ENCODE measurements at places on chromosomes 6 and 20.

- no peak for DNase-seq
Measured at GRCh38 chr6:43368259-43369160, 937 bp downstream of the ZNF318 start.

DNA sequence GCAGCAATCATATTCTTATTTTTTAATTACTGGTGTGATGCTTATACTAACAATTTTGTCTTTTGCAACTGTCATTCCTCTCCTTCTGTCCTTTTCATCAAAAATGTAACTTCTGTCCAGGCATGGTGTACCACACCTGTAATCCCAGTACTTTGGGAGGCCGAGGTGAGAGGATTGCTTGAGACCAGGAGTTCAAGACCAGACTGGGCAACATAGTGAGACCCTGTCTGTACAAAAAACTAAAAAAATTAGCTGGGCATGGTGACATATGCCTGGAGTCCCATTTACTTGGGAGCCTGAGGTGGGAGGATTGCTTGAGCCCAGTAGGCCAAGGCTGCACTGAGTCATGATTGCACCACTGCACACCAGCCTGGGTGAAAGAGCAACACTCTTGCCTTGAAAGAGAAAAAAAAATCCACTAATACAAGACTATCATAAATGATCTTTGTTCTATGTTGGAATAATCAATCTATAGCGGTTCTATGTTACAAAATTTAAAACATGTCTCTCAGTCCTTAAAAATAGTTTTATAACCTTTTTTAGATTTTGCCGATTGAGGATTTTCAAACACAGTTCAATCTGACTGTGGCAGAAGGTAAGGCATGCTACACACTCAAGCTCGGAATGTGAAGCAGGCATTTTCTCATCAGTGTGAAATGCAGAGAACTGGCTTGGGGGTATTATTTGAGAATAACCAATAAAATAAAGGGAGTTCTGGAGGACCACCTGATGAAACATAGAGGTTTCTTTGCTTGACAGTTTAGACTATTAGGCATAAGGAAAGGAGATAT lies 70.4 kb downstream of the ENPP1 start:
- no peak for DNase-seq

DNA sequence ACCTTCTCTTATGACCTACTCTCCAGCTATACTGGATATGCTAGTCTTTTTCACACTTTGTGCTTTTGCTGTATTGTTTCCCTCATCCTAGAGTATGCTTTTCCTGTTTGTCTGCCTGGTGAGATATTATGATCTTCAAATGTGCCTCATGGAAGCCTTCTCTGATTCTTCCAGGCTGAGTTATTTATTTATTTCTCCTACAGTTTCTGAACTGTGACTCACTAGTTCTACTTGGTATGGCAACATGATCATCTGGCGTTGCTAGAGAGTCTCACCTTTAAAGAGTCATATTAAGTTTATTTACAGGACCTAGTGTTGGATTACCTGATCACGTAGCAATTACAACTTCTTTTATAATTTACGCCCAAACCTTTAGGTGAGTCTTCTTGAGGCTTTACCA lies 81.2 kb upstream of the HDAC2 start:
- no peak for DNase-seq

- no peak for DNase-seq
Measured at GRCh38 chr6:45587229-45588060, 209.7 kb upstream of the SUPT3H start.

GRCh38 chr20:805713-806112 lies 27.8 kb upstream of the FAM110A start:
- no peak for DNase-seq

GRCh38 chr6:13593103-13593502 lies 18.7 kb downstream of the SIRT5 start:
- no peak for DNase-seq

DNA sequence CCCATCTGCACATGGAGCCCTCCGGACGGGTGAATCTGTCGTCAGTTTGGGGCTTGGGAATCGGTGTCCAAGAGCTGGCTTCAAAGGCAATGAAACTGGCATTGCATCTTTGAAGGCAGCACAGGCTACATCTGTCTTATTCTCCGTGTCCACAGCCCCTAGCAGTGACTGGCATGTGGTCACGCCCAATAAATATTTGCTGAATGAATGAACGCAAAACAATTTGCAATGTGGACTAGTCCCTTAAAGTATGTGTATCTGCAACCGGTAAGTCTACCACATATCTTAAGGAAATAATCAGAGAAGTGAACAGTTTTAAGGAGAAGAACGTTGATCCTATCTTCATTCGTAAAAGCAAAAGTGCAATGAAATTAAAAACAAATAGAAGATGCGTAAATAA lies 8.0 kb upstream of the PMEPA1 start:
- no peak for DNase-seq

GRCh38 chr6:9507136-9507895 lies 907.6 kb downstream of the TFAP2A start:
- DNase-seq = no peak
